Pulmonary artery endothelial cell (primary cell): ENCODE measurements at places on chromosomes 16 and 17.

DNA sequence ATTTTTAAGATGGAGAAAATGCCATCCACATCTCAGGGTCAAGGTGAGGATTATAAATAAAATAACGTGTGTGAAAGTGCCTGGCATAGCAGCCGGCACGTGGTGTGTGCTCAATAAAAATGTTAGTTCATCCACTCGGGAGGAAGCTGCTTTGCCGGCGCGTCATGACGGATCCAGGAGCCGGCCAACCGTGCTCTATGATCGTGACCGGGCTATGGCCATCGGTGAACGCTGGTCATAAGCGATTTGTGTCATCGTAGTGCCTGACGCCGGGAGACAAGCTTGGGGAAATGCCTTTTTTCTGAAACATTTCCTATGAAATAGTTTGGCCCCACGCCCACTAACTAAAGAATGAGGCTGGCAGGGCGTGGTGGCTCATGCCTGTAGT is 74.0 kb downstream of the CMC2 start:
- peak; percentile 99 for DNase-seq

GRCh38 chr17:39014795-39015545 is 47.8 kb upstream of the FBXO47 start:
- DNase-seq, result no peak

- no peak for DNase-seq
These were observed at the start of gene NPTX1 for GRCh38 chr17:80475910-80476876. Gene NPTX1 (minus strand): TSS chr17:80476607. CDS start chr17:80476446, 161 bp downstream.

DNA sequence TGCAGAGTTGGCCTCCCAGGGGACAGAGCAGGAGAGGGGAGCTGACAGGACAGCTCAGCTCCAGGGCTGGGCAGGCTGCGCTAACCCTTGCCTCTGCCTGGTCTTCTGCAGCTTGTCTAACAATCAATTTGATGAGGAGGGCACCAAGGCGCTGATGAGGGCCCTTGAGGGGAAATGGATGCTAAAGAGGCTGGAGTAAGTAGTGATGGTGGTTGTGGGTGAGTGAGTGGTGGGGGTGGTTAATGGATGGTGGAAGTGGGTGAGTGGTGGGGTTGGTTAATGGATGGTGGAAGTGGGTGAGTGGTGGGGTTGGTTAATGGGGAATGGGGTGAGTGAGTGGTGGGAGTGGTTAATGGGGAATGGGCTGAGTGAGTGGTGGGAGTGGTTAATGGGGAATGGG is 22.0 kb upstream of the CPNE2 start:
- no peak for DNase-seq

GRCh38 chr17:15267996-15268395 is 2.9 kb upstream of the PMP22 start:
- DNase-seq, result no peak
